Jurkat, Clone E6-1 (cell line): ENCODE measurements at places on chromosomes 5 and 9.

- DNase-seq, result no peak
Measured at GRCh38 chr9:76245518-76245917, 148.7 kb downstream of the RFK start.

DNA sequence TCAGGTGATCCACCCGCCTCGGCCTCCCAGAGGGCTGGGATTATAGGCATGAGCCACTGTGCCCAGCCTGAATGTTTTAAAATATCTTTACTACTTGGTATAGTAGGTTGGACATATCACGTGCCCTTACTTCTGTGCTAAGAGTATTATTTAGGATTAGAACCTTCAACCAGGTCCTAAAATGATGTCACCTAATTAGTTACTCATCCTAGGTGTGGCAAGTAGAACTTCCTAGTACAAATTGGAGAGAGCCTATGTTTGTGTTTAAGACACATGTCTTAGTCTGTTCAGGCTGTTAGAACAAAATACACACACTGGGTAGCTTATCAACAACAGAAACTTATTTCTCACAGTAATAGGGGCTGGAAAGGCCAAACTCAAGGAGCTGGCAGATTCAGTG is 51.5 kb downstream of the ZFAND5 start:
- no peak for DNase-seq

DNA sequence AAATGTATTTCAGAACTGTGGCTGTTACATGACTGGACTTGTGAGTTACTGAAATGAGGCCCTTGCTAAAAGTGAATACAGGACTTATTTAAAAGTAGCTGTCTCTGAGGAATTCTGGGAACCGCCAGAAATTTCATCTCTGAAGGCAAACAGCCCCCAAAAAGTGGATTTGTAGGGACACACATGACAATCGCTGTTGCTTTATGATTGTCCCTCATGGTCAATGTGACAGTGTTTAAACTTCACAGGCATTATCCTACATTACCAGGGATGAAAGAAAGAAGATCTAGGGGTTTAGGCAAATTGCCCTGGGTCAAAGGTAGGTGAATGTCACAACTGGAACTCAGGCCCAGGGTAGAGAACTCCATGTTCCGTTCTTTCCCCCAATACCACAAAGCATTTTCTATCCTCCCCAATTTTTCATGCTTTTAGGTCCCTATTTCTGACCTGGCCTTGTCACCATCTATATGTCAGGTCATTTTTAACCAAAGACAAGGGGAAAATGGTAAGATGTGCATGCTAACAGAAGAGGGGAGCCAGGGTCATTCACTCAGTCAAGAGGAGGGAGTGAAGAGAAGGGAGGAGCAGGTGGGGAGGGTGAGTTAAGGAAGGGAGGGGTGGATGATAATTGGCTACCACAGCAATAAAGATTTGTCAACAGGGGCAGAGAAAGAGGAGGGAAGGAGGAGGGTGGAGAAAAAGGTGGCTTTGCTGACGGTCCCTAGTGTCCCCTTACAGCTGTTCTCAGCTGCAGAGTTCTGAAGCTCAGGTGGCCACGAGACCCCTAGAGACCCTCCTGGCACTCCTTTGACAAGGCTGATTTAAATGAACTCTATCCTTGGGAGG is 57.8 kb upstream of the GLRX start:
- DNase-seq, result no peak

GRCh38 chr5:120449501-120449900 is 14.6 kb upstream of the PRR16 start:
- no peak for DNase-seq

DNA sequence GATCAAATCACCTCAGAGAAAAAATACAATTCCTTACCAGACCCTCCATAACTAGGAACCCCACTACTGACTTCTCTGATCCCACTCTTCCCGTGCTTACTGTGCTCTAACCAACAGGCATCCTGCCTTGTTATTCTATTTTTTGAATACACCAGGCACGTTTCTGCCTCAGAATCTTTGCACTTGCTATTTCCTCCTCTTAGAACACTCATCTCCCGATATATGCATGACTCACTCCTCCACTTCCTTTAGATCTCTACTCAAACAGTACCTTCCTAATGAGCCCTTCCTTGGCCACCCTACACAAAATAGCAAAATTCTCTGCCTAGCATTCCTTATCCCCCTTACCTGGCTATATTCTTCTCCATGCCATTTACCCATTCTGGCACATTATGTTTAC is 43.9 kb downstream of the MAPKAP1 start:
- peak; percentile 8 for DNase-seq

DNA sequence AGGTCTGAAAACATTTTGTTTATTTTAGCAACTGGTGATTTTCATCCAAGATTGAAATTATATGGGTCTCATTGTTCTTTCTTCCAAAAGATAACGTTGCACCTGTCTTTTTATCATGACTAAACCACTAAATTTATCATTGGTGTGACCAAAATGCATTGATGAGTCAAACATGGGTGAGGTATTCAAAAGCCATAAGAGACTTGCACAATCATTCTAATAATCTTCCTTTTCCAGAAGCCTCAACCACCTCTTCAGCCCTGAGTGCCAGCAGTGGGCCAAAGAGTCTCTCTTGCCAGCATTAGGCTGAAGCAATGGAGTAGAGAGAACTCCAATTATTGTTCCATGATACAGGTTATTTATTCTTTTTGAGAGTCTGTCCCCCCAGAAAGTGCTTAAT is 198.9 kb downstream of the LURAP1L start:
- DNase-seq, result no peak

DNA sequence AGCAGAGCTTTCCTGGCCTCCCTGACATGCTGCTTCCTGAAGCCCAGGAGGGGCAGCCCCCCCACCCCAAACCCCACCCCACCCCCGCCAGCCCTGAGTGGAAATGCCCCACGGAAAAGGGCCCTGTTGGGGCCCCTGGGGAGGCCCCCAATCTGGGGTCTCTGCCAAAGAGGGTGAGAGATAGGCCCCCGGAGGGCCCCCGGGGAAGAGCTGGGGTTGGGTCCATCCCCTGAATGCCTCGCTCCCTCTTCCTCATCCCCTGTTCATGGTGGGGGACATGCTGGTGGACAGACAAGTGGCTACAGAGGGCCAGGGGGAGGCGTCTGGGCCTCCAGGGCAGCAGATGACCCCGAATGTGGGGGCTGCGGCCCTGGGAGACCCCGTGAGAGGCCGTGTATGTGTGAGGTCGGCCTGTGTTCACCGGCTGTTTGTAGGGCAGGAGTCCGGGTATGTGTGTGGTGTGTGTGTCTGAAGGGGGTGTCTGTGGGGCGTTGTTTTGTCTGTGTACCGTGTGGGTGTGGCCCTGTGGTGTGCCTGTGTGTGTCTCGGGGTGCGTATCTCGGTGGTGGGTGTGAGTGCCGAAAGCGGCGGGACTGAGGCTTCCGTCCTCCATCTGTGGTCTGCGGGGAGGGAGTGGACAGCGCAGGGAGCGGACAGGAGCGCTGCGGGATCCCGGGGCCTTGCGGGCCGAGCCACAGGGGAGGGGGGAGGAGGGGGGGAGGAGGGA is 11.3 kb downstream of the C9orf50 start:
- no peak for DNase-seq

DNA sequence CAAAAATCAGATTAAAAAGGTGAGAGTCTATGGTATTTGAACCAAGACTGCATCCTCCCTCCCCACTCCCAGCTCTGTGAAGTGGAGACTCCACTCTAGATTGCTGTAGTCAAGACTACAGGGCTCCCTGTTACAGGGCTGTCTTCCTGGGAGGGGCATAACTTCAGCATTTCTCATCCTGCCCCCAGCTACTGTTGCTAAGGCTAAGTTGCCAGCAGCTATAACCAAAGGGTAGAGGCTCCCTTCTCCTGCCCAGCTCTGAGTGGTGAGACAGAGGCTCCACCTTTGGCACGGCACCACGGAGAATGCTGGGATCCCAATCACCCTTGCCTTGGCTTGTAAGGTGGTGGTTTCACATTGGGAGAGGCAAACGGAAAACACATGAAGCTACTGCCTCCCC is 39.2 kb upstream of the GCNT4 start:
- no peak for DNase-seq

DNA sequence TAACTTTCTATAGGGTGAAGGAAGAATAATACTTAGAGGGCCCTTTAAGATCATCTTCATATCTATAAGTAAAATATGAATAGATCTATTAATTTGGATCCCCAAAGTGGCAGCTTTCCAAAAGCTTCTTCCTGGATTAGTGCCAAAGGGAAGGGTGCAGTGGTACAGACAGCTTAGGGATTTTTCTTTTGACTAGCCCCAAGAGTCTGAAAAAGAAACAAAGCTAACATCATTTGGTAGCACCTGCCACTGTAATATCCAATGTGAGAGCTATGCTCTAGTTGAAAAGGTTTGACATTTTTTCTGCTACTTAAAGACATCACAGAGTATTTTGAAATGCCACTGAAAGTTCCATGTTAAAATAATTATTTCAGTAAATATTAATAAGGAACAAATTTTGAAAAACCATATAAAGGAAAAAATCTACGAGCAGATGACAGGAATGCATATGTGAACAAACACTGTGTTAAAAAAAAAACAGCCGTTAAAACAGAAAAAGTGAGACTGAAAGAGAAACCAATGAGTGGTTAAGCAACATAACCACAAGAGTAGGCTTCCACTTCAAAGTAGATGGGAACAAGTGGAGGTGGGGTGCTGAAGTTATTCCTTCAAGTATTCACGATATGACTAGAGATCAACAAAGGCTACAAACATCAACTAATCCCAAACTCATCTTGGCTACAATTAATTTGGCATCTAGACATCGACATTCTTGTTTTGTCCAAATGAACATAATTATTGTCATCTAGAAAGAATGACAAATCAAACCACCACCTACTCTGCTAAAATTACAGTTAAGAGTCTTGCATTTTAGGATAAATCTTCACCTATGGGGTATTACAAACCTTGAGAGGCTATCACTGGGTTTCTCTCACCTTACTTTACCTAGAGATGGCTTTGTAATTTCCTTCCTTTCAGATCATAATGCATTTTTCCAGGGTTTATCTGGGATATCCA is 137.5 kb downstream of the CPLANE1 start:
- DNase-seq, result peak; percentile 92

DNA sequence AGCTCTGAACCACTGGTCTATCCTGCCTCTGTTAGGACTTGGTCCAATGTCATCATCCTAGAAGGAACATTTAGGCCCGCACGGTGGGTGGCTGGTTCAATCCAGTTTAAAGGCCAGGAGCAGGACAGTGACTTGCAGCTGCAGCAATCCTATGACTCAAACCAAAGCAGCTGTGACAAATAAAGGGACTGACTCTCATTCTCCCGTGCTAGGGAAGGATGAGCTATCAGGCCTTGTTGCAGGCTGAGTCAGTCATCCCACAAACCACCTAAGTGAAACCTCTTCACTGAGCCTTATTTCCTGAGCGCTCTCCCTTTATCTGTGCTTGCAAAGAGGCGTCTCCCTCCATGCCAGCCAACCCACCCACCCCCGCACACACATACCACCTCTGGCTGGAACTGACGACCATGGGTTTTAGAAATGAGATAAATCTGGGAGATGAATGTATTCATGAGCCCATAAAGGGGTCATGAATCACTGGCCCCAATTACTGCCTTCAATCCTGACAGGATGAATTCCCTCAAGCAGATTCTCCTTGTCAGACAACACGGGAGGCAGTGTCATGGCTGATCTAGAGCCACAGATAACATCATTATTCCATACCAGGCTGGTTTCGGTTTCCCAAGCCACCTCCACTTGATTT is 93.4 kb downstream of the KCNIP1 start:
- DNase-seq, result peak; percentile 19

DNA sequence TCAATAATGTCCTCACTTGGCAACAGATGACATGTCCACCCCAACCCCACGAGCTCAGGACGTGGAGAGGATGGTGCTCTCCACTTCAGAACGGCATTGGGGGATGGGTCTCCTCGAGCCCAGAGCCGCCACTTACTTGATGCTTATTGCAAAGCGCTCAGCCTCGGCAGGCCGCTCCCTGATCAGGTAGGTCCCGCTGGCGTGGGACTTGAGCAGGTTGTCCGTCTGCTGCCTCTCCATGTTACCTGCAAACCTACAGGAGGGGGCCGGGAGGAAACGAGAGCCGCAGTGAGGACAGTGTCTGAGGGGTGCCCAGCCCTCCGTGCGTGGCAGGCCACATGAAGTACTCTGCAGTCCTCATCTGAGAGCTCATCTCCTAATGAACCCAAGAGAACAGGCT is 36.6 kb upstream of the SARDH start:
- no peak for DNase-seq

- no peak for DNase-seq
Measured at GRCh38 chr5:22470408-22470807, 382.7 kb downstream of the CDH12 start.

- DNase-seq, result no peak
Measured at GRCh38 chr9:603126-603525, 238.4 kb upstream of the DMRT1 start.

DNA sequence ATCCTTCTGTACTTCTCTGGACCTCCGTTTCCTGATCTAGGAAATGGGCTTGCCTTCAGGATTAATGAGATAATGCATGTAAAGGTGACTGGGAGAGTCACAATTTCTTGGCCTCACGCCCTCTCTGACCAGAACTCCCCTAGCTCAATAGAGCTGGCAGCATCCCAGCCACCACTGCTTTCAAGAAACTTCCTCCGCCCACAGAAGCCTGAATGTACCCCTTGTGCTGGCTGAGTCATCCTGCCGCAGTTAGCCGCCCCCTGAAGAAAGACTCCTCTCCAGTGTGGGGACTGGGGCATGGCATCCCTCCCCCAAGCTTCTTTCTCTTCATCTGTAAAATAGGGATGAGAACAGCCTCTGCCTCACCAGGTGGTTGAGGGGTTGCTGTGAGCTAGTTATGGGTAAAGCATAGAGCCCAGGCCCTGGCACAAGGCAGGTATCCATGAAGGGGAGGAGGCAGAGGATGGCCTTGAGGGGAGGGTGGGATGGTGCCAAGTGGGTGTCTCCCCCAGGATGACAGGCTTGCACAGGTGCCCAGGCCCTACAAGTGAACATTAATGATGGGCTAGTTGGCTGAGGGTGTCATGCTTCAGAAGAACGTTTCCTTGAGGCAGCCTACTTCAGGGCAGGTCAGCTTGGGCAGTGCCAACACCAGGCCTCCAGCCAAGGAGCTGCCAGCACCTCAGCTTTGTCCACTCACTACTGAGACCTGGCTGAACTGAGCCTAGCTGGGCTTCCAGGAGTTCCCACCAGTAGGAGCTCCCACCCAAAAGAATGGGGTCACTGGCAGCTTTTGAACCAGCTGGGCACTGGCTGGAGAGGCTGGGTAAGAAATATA is 3.4 kb downstream of the PDLIM4 start:
- DNase-seq, result no peak

DNA sequence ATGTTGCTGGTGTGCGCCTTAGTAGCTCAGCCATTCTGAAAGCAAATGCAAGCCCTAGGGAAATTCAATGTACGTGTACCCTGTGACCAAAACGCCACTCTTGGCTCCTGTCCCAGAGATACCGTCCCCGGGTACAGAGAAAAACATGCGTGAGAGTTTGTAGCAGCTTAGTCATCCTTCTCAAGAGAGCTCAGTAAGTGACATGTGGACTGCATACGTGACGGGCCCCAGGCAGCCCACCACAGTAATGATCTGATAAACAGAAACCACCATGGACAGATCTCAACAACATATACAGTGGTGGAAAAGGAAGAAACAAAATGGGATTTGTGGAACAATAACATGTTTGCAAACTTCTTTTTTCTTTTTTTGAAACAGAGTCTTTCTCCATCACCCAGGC is 45.1 kb downstream of the S1PR3 start:
- DNase-seq, result no peak
